ENCODE measurements at places on chromosomes 13 and 19.

DNA sequence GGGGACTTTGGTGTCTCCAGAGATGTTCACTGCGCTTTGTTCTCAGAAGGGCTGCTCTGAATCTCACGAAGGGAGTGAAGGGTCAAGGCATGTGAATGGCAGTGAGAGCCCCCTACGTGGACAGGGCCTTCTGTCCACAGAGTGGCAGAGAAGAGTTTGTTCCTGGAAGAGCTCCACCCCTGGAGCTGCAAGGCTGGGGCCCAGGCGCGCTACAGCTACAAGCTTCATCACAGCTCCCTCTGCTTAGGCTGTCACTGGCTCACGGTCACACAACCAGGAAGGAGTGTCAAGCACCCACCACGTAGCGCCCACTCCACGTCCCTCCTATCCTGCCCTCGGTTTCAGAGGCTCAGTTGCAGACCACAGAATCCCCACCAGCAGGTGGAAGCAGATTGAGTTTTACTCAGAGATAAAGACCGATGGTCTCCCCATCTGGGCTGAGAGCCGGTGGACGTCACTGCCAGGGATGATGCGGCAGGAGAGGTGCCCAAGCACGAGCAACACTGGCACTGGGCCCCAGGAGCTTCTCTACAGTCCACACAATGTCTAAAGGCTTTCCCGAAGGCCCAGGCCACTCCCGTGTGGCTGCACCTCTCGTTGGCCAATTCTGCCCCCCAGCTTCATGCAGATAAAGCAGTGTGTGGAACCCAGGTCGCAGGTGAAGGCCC is 23.0 kb upstream of the TFDP1 start:
- no peak for DNase-seq

DNA sequence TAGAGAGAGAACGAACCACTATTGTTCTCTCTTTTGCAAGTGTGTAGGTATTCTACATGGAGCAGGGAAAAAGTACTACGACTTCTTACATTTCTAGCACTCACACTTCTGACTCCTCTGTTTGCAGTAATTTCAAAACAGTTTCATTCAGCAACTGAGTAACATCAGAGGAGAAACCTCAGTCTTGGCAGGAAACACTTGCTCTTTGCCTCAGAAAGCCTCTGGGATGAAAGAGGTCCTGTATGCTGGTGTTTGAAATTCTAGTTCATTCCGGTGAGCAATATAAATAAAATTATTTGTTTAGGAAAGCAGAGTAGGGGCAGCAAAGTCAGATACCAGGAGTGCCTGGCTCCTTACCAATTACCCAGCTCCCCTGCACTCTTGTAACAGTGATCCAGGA is 595.5 kb downstream of the TBC1D4 start:
- DNase-seq = no peak

DNA sequence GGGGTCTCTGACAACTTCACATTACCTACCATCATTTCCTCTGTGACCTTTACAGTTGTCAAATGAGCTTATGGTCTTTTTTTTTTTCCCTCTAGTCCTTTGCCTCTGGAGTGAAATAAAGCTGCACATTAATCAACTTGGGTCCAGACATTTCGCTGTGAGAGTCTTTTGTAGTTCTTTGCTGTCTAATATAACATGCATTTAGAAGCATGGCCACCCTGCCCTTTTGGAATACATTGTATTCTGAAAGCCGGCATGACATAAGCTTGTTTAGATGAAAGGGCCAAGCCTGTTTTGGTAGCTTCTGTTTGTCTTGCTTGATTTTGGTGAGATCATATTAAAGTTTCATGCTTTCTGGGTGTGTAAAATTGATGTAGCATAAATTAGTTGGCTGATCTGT is 509.8 kb downstream of the DIAPH3 start:
- DNase-seq = no peak

DNA sequence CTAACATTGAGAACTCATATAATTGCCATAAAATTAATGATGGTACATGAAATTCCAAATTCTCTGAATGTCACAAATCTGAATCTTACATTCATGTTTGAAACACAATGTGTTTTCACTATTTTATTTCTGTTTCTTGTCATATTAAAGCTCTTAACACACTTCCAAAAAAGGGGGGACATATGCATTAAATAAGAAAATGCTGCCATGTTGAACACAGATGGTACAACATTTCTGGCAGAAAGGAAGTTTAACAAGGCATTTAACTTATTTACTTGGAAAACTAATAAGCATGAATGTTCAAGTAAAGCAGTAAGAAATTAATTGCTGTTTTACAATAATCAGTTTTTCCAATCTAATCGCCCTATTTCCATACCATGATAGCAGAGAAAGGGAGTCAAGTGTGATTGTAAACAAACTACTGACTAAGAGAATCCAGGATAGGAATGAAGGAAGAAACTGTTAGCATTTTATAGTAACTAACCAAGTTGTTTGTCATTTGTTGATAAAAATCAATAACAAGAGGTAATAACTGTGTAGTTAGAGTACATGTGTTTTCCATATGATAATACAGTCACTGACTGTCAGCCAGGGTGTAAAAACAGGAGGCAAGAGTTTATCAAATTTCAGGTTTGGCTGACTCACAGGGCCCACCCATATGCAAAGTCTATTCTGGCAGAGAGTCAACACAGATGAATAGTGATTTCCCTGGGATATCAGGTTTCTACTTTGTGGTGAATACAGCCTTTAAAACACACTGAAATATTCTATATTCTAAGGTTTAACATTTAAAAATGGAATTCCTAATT is 5.7 kb upstream of the FOXO1 start:
- peak; percentile 69 for DNase-seq

- no peak for DNase-seq
Observed at GRCh38 chr19:7013678-7014077, 7.6 kb downstream of the MBD3L2B start.

DNA sequence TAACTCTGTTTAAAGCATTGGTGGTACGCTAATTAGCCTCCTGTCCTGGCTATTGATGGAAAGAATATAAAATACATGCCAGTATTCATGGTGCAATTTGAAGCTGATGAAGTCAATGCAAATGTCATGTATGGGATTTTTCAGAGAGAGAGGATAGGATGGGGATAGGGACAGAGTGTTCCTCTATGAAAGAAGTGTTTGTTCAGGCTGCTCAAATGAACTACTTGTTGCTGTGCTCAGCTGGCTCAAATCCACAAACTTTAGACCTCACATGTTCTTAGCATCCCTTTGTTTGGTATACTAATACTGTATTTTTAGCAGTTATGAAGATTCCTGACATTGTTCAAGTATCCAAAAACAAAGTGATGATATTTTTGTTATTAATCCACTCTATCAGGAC is 116.5 kb downstream of the SLITRK1 start:
- DNase-seq = no peak

GRCh38 chr13:65744836-65745235 is 1485.3 kb downstream of the PCDH9 start:
- DNase-seq = no peak

- no peak for DNase-seq
Observed at GRCh38 chr19:28257396-28257795, 955.6 kb downstream of the UQCRFS1 start.

DNA sequence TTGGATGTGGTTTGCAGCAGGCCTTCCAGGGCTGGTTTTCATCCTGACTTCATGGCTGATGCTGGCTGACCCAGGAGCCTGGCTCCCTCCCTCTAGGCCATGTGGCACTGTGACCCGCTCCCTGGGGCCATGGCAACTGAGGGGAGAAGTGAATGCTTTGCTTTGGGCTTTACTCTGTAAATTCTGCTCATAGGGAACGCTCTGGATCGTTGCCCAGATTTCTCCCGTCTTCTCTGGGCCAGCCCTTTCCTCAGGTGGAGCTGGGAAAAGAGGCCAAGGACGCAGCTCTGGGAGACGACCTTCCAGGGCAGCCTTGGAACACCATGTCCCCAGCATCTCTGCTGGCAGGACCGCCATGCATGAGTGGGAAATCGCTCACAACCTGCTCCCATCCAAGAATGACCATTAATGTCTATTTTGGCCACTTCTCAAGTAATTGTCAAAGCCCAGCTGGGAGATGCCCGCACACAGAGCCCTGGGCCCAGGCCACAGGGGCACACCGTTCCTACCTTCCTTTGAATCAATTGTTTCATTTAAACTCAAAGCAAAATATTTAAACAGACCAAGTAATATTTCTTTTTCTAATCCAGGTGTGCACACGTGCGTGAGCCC is 321.8 kb downstream of the TEX29 start:
- DNase-seq = no peak

DNA sequence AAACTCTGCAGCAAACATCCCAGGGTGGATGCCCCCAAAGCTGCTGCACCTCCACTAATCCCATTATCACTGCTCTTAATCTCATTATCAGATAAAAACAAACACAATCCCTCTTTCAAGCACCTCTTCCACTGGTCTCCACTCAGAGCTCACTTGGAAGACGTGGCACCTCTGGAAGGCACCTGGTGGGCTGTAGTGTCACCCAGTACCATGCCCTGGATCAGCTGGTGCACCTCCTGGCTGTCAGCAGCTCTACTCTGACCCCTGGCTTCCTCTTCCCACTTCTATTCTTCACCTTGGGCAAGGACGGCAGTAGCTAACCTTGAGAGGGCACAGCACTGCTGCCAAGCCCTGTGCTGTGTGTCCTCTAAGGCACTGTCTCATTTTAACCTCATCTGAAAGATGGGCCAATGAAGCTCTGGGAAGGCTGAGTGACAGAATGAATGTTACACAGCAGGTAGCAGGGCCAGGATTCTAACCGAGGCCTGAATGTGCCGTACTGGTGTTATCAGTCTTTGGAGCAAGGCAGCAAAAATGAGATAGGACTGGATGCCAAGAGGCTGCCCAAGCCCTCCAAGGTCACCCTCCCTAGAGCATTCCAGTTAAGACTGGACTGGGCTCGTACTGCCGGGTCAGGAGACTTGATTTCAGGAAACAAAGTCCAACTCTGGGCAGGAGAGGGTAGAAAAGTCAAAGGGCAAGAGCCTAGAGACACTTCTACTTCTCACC is 7.4 kb downstream of the BRD4 start:
- DNase-seq = no peak

GRCh38 chr19:34325981-34326787 is 38.8 kb upstream of the GPI start:
- DNase-seq = no peak

GRCh38 chr19:5114727-5115126 is 145.8 kb downstream of the KDM4B start:
- no peak for DNase-seq

DNA sequence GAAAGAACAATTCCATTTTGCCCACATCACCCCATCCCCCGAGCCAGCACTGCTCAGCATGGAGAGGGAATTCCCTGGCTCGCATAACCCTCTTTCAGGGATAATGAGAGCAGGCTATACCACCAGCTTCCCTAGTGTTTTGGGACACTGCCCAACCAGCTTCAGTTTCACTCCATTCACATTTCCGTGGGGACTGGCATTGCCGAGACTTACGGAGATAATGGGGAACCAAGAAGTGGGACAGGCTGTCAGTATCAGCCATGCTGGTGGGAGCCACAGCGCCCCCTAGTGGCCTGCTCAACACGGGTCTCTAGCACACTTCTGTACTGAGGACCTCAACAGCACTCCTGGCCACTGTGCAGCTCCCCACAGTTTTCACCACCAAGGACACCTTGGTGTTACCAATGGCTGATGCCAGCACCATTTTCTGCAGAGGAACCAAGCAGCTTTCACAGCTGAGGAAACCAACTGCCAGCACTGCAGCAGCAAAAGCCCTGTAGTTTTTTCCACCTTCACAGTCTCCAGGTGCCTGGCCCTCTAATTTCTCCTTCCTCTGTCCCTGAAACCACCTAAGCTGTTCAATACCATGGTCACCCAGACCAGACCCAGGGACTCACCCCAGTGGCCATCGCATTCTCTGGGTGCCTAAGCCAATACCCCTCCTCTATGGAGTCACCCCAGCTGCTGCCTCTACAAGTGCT is 23.7 kb downstream of the SLC6A16 start:
- DNase-seq = no peak

DNA sequence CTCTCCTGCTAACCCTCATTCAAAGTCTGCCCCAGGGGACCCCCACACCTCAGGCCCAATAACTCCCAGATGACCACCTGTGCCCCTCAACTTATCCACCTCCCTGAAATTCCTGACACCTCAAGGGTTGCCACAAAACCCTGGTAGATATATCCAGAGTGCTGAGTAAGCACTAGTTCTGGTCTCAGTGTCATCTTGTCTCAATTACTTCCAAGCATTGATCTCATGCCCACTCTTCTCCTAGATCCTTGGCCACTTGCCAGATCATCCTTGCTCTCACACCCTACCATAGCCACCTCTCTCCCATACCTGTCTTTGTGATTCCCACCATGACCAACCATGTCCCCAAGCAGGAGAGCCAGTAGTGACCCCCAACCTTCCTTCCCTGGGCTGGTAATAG is 2.0 kb downstream of the ZNF416 start:
- no peak for DNase-seq

- no peak for DNase-seq
Observed at GRCh38 chr13:65834897-65835296, 1395.2 kb downstream of the PCDH9 start.

- DNase-seq = no peak
Observed at GRCh38 chr13:59782696-59783095, 381.0 kb downstream of the DIAPH3 start.

DNA sequence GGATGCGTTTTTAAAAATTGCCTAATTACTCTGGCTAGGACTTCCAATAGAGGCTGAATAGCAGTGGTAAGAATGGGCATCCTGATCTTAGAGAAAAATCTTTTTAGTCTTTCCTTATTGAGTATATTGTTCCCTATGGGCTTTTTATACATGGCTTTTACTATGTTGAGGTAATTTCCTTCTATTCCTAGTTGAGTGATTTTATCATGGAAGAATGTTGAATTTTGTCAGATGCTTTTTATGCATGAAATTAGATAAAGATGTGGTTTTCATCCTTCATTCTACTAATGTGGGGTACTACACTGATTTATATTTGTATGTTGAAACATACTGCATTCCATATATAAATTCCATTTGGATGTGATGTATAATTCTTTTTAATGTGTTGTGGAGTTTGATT is 2673.8 kb downstream of the PCDH9 start:
- no peak for DNase-seq

- no peak for DNase-seq
Observed at GRCh38 chr19:11986754-11987153, 21.9 kb downstream of the ZNF763 start.

GRCh38 chr13:86878781-86879180 is 792.4 kb upstream of the SLITRK5 start:
- no peak for DNase-seq

- DNase-seq = no peak
Observed at GRCh38 chr19:49684983-49685553, 4.3 kb upstream of the ADM5 start.

- DNase-seq = no peak
Observed at GRCh38 chr19:6963937-6964336, 57.3 kb downstream of the MBD3L2B start.

- no peak for DNase-seq
Observed at GRCh38 chr19:17527326-17527725, 15.9 kb downstream of the PGLS start.

DNA sequence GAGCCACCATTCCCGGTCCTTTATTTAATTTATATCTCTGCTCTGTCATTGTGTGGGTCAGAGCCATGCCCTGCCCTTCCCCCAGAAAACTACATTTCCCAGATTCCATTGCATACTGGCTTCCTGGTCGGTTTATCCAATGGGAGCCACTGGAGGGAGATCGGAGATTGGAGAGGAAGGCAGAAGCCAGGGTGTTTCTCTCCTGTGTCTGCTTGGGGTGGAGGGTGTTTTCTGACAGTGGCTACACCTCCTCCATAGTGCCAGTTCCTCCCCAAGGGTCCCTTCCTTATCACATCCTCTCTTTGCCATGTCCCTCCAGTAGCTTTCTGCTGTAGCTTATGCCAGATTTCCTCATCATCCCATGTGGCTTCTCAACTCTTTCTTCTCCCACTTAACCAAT is 19.0 kb downstream of the OLFM2 start:
- DNase-seq = peak; percentile 21

All from NCI-H2171 (cell line).